Tibial artery (tissue), 4 donors: ENCODE measurements at places on chromosomes 13 and 19.
A peak's percentile ranks its signal among the peaks of the same experiment; 100 is the strongest.

DNA sequence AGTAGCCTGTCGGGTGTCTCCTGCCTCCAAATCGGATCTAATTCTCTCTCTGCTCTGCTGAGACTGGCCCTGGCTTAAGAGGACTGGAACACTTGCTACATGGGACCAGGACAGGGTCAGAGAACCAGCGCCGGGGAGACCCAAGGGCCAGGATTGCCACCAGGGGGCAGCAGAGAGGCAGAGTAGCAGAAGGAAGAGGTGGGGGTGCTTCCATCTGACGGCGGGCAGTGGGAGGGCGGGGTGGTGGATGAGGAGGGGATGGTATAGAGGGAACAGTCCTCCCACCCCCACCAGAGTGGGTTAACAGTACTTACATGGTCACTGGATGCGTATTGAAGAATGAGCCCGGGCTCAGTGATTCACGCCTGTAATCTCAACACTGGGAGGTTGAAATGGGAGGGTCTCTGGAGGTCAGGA, 11.9 kb downstream of the SELENOW start:
- no peak overlapping the region for H3K27ac ChIP-seq
- peaks cover 28% of the 10 kb centered on the region for H3K36me3 ChIP-seq
- no peak overlapping the region for H3K4me3 ChIP-seq

DNA sequence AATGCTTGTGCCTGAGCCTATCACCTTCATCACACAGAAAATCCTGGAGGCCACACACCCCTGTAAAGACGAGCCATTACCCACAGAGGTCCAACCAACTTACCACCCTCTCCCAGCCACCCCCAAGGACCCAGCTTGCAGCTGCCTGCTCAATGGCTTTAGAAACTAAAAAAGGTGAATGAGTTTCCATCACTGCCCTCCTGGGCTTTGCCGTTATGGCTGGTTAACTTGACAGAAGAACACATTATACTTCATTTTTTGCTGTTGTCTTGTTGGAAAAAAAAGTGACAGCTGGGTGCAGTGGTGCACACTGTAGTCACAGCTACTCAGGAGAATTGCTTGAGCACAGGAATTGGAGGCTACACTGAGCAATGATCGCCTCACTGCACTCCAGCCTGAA, 17.4 kb upstream of the FEM1A start:
- H3K4me1 ChIP-seq: no peaks in the 10 kb centered on the region
- no peak for DNase-seq
- no peak overlapping the region for H3K27ac ChIP-seq
- H3K36me3 ChIP-seq: no peaks in the 10 kb centered on the region
- H3K27me3 ChIP-seq: no peaks in the 10 kb centered on the region
- H3K4me3 ChIP-seq: no peak overlapping the region

DNA sequence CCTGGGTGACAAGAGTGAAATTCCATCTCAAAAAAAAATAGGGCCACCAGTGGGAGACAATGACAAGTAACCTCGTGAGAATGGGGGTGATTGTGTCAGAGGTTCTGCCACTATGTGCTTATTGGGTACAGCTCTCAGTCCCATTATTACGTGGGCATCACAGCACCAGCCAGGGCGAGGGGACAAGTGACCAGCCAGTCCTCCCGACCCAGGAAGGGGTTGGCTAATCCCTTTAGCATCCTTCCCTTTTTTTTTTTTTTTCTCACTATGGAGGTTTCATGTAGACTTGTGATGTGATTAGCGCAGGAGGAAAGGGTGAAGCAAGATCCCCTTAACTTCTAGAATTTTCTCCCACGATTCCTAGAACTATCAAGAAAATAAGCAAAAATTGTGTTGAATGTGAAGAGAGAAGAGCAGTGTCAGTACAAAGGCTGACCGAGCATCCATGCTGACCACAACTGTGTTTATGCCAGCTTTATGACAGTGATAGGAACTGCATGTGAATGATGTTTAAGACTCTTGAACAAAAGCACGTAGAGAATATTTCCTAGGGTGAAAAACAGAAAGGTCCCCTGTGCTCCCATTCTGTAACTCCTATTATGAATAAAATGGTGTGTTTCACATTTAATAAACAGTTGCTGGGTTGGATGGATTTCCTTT, 50.0 kb downstream of the ALOX5AP start:
- H3K27ac ChIP-seq: no peak overlapping the region
- peaks cover 7% of the 10 kb centered on the region for H3K4me1 ChIP-seq
- no peaks in the 10 kb centered on the region for H3K27me3 ChIP-seq

GRCh38 chr19:33227870-33228599, 2.4 kb upstream of the SLC7A10 start:
- H3K4me3 ChIP-seq: no peak overlapping the region
- H3K27ac ChIP-seq: no peak overlapping the region
- peaks cover 4% of the 10 kb centered on the region for H3K36me3 ChIP-seq
- peaks cover 61% of the 10 kb centered on the region for H3K27me3 ChIP-seq
- DNase-seq: no peak

GRCh38 chr13:92473765-92474475, 752.7 kb upstream of the GPC6 start:
- H3K36me3 ChIP-seq: no peaks in the 10 kb centered on the region
- H3K27ac ChIP-seq: no peak overlapping the region
- no peaks in the 10 kb centered on the region for H3K4me1 ChIP-seq
- no peak overlapping the region for H3K4me3 ChIP-seq
- no peak for DNase-seq

DNA sequence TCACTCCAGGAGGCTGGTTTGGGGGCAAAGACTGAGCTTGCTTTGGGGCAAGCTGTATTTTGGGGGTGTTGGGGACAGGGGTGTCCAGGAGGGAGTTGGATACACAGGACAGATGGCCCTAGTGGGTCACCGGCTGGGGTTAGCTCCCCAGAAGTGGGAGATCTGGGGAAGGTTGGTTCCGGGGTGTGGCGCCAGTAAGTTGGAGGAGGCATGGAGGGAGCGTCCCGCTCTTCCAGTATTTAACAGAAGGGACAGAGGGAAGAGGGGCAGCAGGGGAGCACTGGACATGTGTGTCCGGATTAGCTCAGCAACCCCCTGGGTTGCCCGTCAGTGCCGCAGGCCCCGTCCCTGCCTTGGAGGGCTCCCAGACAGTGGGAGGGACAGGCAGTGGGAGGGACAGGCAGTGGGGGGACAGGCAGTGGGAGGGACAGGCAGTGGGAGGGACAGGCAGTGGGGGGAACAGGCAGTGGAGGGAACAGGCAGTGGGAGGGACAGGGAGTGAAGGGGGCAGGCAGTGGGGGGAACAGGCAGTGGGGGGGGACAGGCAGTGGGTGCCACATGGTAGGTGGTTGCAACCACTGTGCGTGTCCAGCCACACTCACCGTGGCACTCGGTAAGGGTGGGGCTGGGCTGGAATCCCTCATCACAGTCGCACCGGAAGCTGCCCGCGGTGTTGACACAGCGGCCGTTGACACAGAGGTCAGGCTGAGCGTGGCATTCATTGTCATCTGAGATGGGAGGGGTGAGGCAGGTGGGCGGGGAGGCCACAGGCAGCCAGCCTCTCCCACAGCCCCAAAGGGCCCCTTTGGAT, 33.2 kb downstream of the CCL25 start:
- H3K4me3 ChIP-seq: no peak overlapping the region
- peaks cover 12% of the 10 kb centered on the region for H3K27me3 ChIP-seq
- no peaks in the 10 kb centered on the region for H3K36me3 ChIP-seq
- DNase-seq: no peak
- no peaks in the 10 kb centered on the region for H3K4me1 ChIP-seq

DNA sequence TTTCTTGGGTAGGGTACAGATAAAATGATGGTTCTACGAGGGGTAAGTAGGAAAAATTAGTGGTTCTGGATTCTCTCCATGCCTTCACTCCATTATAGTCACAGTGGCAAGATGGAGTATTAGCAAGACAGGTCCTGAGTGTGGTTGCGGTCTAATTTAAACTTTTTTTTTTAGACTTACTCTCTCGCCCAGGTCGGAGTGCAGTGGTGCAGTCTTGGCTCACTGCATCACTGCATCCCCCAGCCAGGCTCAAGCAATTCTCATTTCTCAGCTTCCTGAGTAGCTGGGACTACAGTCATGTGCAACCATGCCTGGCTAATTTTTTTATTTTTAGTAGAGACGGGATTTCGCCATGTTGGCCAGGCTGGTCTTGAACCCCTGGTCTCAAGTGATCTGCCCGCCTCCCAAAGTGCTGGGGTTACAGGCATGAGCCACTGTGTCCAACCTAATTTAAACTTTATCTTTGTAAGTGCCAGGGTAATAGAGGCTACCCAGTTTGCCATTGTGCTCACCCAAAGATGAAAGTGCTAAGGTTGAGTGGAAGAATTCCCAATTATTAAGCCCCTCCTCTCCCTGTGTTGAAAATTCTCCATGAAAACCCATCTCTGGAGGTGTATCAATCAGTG, 135.6 kb downstream of the TM9SF2 start:
- H3K27ac ChIP-seq: no peak overlapping the region
- DNase-seq: no peak
- no peaks in the 10 kb centered on the region for H3K36me3 ChIP-seq
- no peak overlapping the region for H3K4me3 ChIP-seq

DNA sequence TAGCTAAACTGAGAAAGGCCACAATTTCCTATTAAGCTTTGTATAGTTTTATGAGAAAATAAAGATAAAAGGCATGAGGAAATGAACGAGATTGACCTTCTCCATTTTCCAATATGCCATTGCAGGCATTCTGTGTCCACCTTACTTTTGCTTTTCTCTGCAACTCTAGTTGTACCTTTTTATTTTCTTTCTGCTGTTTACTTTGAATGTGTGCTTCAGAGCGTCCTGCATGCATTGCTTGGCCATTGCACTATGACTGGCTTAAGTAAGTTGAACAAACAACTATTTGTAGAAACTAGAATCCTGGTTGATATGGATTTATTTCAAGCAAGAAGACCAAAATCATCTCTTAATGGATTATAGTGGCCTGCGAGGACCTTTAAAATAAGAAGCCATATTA, 510.3 kb downstream of the GPC6 start:
- no peaks in the 10 kb centered on the region for H3K27me3 ChIP-seq
- H3K36me3 ChIP-seq: no peaks in the 10 kb centered on the region
- H3K27ac ChIP-seq: peak overlapping the region; percentile 57
- H3K4me3 ChIP-seq: no peak overlapping the region
- H3K4me1 ChIP-seq: no peaks in the 10 kb centered on the region
- no peak for DNase-seq

DNA sequence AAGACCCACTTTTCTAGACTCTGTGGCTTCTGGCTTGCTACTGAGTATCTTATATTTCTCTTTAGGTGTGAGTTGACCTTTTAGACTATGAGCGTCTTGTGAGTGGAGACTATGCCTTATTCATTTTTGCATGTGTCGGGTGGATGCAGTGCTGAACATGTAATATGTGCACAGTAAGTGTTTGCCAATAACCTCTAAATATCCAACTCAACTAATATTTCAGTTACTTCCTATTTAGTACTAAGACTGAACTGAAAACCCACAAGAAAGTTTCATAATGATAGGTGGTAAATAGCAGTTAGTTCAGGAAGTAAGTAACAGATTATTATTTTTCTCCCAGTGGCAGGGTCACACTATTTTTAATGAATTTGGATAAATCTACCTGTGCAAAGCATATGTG, 269.3 kb downstream of the KCNRG start:
- H3K27me3 ChIP-seq: no peaks in the 10 kb centered on the region
- H3K36me3 ChIP-seq: no peaks in the 10 kb centered on the region
- no peaks in the 10 kb centered on the region for H3K4me1 ChIP-seq
- H3K27ac ChIP-seq: no peak overlapping the region
- H3K4me3 ChIP-seq: no peak overlapping the region

- H3K4me3 ChIP-seq: no peak overlapping the region
- no peak overlapping the region for H3K27ac ChIP-seq
- H3K4me1 ChIP-seq: no peaks in the 10 kb centered on the region
- no peaks in the 10 kb centered on the region for H3K27me3 ChIP-seq
- no peak for DNase-seq
Measured at GRCh38 chr19:41848666-41849065, 3.8 kb downstream of the DMRTC2 start.

DNA sequence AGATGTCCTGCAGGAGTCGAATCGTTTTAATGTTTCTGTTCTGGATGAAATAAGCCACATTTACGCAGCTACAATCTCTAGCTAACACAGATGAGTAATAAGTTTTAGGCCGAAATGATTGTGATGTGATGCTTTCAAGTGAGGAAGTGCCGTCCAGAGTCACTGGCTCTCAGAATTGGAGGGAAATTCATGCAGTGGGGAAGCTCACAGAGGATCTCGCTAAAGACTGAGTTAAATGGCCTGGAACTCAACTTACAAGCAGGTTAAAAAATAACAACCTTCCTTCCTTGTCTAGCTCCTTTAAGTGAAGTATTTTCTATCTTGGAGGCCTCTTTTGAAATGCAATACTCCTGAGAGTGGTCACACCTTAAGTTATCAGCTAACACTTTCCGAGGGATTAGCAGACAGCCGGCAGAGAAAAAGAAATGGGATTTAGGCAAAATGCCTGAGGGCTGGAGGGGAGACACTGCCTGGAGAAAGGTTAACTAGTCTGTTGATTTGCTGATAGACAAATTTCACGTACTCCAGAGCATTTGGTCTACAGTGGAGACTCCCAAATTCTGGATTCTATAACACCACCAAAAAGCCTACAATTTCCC, 74.2 kb downstream of the IRS2 start:
- DNase-seq: no peak
- no peak overlapping the region for H3K4me3 ChIP-seq
- H3K27me3 ChIP-seq: no peaks in the 10 kb centered on the region
- H3K27ac ChIP-seq: no peak overlapping the region
- H3K36me3 ChIP-seq: no peaks in the 10 kb centered on the region

GRCh38 chr13:75258159-75258782, 223.7 kb downstream of the TBC1D4 start:
- no peak overlapping the region for H3K27ac ChIP-seq
- DNase-seq: no peak
- H3K27me3 ChIP-seq: no peaks in the 10 kb centered on the region
- no peaks in the 10 kb centered on the region for H3K4me1 ChIP-seq
- no peak overlapping the region for H3K4me3 ChIP-seq

- no peak overlapping the region for H3K4me3 ChIP-seq
- no peak for DNase-seq
- peak overlapping the region; percentile 24 for H3K27ac ChIP-seq
Measured at GRCh38 chr13:32047793-32048192, 16.2 kb downstream of the FRY start.

GRCh38 chr19:41886761-41887710, 4.1 kb downstream of the ARHGEF1 start:
- H3K36me3 ChIP-seq: peaks cover 5% of the 10 kb centered on the region
- DNase-seq: no peak
- H3K27ac ChIP-seq: no peak overlapping the region
- H3K4me1 ChIP-seq: peaks cover 7% of the 10 kb centered on the region

DNA sequence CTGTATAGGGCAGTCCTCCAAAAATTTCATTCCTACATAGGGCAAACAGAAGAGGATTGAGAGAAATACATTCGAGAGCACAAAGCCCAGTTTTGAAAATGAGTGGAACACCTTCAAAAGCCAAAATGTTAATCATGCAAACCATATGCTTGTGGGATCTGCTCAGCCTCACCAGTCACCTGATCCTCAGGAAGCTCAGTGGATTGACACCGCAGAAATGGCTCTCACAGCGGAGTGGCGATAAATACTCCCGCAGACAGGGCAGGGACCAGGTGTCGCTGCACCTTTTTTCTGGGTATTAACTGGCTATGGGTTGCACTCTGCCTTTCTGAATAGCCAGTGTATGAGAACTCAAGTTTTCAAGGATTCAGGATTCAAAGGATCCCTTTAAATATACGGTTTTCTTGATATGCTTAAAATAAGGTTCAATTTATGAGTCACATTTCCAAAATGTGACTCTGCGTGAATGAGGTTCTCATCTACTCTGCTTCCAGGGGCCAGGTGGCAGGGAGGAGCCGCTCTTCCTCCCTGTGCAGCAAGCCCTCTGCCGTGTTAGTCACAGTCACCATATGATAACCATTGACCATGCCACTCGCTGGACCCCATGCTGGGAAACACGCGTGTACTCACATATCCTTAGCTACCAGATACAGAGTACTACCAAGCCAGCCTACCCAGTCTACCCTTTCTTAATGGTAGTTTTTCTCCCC, 18.3 kb upstream of the DHRS12 start:
- H3K27me3 ChIP-seq: no peaks in the 10 kb centered on the region
- no peak overlapping the region for H3K27ac ChIP-seq
- no peaks in the 10 kb centered on the region for H3K4me1 ChIP-seq
- no peak for DNase-seq
- H3K36me3 ChIP-seq: no peaks in the 10 kb centered on the region
